Mesendoderm (in vitro differentiated cells): ENCODE measurements at places on chromosomes 5 and 9.
A peak's percentile ranks its signal among the peaks of the same experiment; 100 is the strongest.

- no peak for DNase-seq
Measured at GRCh38 chr9:84504360-84504759, 163.8 kb upstream of the SLC28A3 start.

DNA sequence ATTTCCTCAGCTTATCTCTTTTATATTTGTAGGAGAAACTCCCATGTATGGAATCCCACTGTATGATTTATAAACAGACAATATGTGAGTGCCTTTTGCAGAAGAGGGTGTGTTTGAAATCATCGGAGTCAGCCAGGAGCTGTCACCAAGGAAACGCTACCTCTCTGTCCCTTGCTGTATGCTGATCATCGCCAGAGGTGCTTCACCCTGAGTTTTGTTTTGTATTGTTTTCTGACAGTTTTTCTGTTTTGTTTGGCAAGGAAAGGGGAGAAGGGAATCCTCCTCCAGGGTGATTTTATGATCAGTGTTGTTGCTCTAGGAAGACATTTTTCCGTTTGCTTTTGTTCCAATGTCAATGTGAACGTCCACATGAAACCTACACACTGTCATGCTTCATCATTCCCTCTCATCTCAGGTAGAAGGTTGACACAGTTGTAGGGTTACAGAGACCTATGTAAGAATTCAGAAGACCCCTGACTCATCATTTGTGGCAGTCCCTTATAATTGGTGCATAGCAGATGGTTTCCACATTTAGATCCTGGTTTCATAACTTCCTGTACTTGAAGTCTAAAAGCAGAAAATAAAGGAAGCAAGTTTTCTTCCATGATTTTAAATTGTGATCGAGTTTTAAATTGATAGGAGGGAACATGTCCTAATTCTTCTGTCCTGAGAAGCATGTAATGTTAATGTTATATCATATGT lies 18.0 kb upstream of the CTSL start:
- DNase-seq = no peak

DNA sequence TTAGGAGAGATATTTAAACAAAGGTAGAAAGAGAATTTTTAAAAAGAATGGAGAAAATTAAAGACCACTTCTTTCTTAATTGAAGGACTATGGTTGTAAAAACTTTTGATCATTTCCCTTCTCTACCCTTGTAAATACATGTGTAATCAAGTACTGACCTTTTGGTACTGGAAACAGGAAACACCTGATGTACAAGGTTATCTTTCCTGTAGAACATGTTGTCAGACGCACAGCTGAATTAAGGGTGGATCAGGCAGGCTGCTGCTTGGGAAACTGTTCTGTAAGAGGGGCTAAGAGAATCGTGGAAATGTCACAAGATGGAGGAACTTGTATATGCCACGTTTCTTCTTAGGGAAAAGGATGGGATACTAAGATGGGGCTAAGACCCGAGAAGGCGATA lies 341.6 kb downstream of the ZNF608 start:
- DNase-seq = no peak

DNA sequence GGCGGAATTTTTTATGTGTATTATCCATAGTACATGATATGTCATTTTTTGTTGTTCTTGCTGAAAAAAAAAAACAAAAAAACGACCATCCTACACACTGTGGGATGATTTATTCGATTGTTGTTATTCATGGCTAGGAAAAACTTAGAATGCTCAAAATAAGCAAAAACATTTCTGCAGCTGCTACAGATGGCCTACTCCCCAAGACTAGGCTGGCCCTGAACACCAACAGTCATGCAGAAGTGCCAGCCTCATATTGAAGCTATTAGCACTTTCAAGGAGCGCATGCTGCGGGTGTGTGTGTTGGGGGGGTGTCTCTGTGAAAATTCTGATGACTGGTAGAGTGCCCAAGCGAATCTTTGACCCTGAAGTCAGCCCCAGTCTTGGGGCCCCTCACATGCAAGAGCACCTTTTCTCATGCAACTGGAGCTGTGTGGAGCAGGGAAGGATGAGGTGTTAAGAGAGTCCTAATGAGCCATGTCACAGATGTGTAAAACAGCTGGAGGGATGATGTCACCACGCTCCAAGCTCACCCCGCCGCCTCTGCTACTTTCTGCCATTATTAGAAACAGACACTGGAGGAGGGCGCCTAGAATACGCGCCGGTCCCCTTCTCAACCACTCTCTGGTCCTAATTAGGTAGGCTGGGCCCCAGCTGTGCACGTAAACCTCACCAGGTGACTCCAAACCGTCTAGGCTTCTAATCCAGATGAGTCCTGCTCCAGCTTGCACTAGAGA lies 61.0 kb upstream of the SMIM23 start:
- DNase-seq = peak; percentile 18

DNA sequence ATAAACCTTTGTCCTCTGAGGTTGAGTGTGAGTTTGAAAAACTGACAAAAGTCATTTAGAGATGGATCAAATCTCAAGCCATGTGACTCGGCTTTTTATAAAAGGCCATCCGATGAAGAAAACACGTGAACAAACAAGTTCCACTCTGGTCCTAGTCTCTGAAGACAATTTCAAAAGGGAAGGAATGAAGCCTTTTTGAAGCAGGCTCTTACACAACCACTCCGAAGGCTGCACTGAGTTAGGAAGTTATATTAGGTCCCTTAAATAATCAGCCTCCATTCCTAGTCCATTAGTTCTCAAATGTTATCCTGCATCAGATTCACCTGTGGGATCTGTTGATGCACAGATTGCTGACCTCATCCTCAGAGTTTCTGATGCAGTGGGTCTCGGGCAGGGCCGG lies 166.6 kb upstream of the HMHB1 start:
- no peak for DNase-seq

DNA sequence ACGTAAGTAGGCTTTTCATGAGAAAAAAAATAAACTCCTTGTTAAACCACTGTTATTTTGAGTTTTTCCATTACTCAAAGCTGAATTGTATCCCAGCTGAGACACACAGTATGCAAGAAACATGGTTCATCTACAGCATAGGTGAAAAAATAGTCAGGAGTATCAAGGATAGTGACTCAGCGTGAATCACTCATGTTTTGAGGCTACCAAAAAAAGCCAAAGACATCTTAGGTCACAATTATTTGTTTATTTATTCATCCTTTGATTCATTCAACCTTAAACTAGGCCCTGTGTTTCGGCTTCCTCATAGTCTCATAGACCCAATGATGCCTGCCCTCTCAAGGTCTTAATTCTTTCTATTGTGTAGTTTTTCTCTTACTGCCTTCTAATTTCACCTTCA lies 32.9 kb upstream of the STX17 start:
- no peak for DNase-seq

GRCh38 chr5:139704748-139705147 lies 56.6 kb downstream of the CXXC5 start:
- DNase-seq = no peak

DNA sequence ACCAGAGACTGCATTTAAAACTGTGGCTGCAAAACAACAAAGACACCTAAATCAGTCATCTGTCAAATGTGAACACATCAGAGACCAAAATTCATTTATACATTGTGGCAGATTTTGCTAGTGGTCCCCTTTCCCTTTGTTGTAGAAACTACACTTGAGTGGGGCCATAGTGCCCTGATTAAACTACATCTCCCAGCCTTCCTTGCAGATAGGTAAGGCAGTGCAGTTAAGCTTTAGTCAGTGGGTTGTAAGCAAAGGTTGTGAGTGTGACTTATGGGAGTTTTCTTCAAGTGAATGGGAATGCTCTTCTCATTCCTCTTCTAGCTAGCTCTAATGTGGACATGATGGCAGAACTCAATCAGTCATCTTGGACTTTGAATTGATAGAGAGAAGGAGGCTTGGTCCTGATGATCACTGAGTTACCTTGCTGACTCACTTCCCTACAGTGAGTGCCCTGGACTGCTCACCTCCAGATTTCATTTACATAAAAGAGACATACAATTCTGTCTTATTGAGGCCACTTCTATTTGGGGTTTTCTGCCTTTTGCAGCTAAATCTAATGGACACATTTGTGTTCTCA lies 35.2 kb upstream of the SPARC start:
- DNase-seq = no peak

- DNase-seq = peak; percentile 73
Measured at GRCh38 chr9:69207503-69207902, 33.4 kb downstream of the TJP2 start.

- no peak for DNase-seq
Measured at GRCh38 chr9:128390813-128391711, 19.9 kb downstream of the URM1 start.

DNA sequence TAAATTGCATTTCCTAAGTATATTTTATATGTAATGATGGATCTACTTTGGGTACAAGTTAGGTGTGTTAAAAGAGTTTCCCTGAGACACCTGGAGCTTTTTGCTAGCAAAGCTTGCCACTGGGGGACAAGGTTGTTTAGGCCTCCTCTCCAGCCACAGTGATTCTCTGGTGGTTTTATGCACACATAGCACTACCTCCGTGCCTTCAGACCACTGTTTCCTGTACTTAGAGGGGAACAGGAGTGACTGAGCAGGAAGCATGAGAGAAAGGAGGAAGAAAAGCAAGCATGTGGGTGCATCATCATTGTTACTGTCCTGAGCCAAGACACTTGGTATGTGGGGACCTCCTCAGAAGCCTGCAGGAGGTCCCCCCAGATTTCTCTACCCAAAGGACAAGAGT lies 272.1 kb downstream of the RASEF start:
- DNase-seq = no peak

DNA sequence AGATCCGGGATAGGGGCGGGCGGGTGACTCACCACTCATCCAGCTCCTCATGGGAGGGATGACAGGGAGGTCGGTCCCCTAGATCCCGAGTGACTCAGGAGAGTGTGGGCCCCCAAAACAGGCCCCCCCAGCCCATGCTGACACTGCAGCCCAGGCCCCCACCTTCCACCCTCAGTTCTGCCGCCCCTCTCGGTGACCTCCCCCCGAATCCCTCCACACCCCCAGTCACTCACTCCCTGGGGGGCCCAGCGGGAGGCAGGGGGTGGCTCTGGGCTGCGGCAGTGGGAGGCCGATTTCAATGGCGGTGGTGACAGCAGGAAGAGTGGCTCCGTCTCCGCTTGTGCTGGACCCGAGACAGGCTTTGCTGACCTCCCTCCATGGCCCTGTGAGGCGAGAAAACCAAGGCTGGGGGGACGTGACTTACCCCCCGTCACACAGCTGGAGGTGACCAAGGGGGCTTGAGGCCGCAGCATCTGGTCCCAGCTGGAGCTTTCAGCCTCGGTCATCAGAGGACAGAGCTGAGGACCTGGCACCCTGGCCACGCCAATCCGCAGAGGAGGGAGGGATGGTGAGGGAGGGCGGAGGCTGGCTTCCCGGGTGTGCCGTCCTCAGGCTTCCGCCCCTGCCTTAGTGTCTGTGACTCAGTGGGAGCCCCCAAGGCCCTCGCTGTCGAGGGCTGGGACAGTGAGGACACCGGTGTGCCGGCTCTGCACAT lies 9.0 kb downstream of the GPSM1 start:
- no peak for DNase-seq

GRCh38 chr5:2224689-2225088 lies 342.0 kb upstream of the IRX4 start:
- no peak for DNase-seq
